Inflammatory macrophage treated with lipopolysaccharide for 4 hours (primary cell): ENCODE measurements at places on chromosomes 1 and 21.

GRCh38 chr1:244162786-244163530, 111.9 kb downstream of the ZBTB18 start:
- DNase-seq = no peak

GRCh38 chr1:29050166-29050565, 73.5 kb downstream of the TMEM200B start:
- no peak for DNase-seq

DNA sequence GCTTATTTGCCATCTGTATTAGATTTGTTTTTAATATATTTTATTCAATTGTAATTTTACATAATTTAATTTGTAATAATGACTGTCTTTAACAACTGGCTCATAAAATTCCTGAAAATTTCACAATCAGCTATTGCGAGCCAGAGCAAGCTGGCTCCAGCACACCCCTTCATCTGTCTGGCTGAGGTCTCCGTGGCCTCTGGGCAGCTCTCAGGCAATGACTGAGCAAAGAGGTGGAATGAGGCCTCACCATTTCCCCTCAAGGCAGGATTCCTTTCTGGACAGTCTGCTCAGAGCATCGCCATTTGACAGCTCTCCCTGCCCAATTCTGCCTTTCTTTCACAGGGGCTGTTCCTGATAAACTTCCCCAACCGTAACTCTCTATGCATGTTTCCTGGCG, 5.8 kb upstream of the KANK4 start:
- no peak for DNase-seq

- DNase-seq = peak; percentile 37
Observed at GRCh38 chr21:41570791-41571355, 62.9 kb upstream of the TMPRSS2 start.
